NCI-H187 treated with DMSO at 0.1 percent for 48 hours (cell line): ENCODE measurements at places on chromosomes 7 and 10.

DNA sequence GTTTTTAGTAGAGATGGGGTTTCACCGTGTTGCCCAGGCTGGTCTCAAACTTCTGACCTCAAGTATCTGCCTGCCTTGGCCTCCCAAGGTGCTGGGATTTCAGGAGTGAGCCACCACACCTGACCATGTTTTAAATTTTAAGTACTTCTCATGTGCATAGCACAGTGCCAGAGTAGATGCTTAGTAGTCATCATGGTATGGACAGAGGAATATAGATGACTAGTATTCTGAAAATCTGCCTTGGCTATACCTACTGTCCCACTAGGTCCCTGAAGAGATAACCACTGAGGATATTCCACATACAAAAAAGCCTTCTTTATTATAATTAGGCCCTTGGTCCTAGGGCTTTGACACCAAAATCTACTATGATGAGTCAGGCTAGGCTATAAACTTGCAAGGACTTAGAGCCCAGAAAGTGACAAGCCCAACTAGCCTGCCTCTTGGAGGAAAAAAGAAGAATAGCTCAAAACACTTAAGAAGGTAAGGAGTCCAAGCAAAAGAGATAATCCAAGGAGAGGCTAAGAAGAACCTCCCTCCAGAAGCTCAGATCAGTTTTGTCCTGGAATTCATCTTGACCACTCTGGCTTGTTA, 34.0 kb downstream of the LUC7L2 start:
- no peak for DNase-seq

- DNase-seq = no peak
Observed at GRCh38 chr7:108132551-108133265, 2.5 kb upstream of the LAMB4 start.

GRCh38 chr7:155007947-155008346, 5.0 kb upstream of the PAXIP1 start:
- DNase-seq = no peak

DNA sequence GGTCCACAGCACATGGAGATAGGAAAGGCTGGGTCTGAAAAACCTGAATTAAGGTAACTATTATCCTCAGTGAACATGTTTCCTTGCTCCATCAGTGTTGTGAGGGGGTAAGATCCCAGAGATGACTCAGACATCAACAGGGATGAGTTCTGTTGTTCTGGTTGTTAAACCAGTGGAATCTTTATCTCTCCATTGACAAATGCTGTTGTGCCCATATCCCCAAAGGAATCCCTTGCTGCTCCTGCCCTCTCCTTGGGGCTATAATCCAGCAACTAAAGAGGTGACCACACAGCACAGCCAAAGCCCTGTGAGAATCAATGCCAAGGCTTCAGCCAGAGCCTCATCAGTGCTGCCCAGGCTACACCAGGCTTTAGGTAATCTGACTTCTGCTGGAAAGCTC, 113.4 kb downstream of the JAZF1 start:
- no peak for DNase-seq

GRCh38 chr10:70359017-70359550, 23.3 kb downstream of the LRRC20 start:
- DNase-seq = no peak
